Activated T-cell treated with anti-CD3 and anti-CD28 coated beads, Interleukin-2, amount 50 U/mL, for 4 hours (primary cell): ENCODE measurements at places on chromosomes 5 and 9. TPM values are rescaled to one million over a fixed set of nuclear protein-coding genes. Genes with fewer than 3 reads are reported as not detected.

The KCTD16 gene
- not detected for total RNA-seq

The STPG3 gene
- total RNA-seq: not detected

The FOXD4L6 gene
- not detected for total RNA-seq

The FKTN gene
- 12.3 TPM for total RNA-seq

The TSSK1B gene
- not detected for total RNA-seq

The MCTP1 gene
- 0.30 TPM for total RNA-seq

The LHX2 gene
- 0.10 TPM for total RNA-seq

The CAVIN4 gene
- 0.24 TPM for total RNA-seq

The SYNPO gene
- total RNA-seq: 0.56 TPM

The MRPS2 gene
- 85.7 TPM for total RNA-seq

The CENPH gene
- total RNA-seq: 36.1 TPM
